MM.1S (cell line): ENCODE measurements at places on chromosomes 5 and 9.

- H3K36me3 ChIP-seq: no peaks in the 10 kb centered on the region
- no peak overlapping the region for H3K4me3 ChIP-seq
- H3K4me1 ChIP-seq: no peaks in the 10 kb centered on the region
- no peaks in the 10 kb centered on the region for H3K27me3 ChIP-seq
- no peak overlapping the region for H3K27ac ChIP-seq
- DNase-seq: no peak
Measured at GRCh38 chr5:67549947-67550346, 353.3 kb upstream of the CD180 start.

- H3K27ac ChIP-seq: no peak overlapping the region
- H3K4me1 ChIP-seq: no peaks in the 10 kb centered on the region
- no peak for DNase-seq
- H3K4me3 ChIP-seq: no peak overlapping the region
Measured at GRCh38 chr5:173633304-173633703, 16.9 kb upstream of the BOD1 start.

- no peaks in the 10 kb centered on the region for H3K27me3 ChIP-seq
- H3K27ac ChIP-seq: no peak overlapping the region
- H3K4me1 ChIP-seq: no peaks in the 10 kb centered on the region
- no peaks in the 10 kb centered on the region for H3K36me3 ChIP-seq
- no peak for DNase-seq
Measured at GRCh38 chr5:42579320-42579719, 156.1 kb downstream of the GHR start.

GRCh38 chr9:137589441-137590122 is 730 bp downstream of the ZMYND19 start:
- H3K36me3 ChIP-seq: peaks cover 6% of the 10 kb centered on the region; the same call in 1 of the 2 replicates
- H3K27ac ChIP-seq: peak overlapping the region; percentile 13; the same call in 1 of the 2 replicates
- H3K27me3 ChIP-seq: no peaks in the 10 kb centered on the region
- H3K4me1 ChIP-seq: peaks cover 6% of the 10 kb centered on the region
- peak overlapping the region; percentile 93 for H3K4me3 ChIP-seq
- peak; percentile 26 for DNase-seq

- H3K36me3 ChIP-seq: no peaks in the 10 kb centered on the region
- peak overlapping the region; percentile 98 for H3K27ac ChIP-seq
- peaks cover 33% of the 10 kb centered on the region for H3K4me1 ChIP-seq
- H3K4me3 ChIP-seq: peak overlapping the region; percentile 64
- peak; percentile 87 for DNase-seq
Measured at GRCh38 chr9:95494022-95494415, 22.8 kb downstream of the PTCH1 start.

- no peak overlapping the region for H3K27ac ChIP-seq
- H3K36me3 ChIP-seq: no peaks in the 10 kb centered on the region
- no peak for DNase-seq
- H3K4me1 ChIP-seq: no peaks in the 10 kb centered on the region
Measured at GRCh38 chr9:76588316-76588715, 129.3 kb downstream of the GCNT1 start.

DNA sequence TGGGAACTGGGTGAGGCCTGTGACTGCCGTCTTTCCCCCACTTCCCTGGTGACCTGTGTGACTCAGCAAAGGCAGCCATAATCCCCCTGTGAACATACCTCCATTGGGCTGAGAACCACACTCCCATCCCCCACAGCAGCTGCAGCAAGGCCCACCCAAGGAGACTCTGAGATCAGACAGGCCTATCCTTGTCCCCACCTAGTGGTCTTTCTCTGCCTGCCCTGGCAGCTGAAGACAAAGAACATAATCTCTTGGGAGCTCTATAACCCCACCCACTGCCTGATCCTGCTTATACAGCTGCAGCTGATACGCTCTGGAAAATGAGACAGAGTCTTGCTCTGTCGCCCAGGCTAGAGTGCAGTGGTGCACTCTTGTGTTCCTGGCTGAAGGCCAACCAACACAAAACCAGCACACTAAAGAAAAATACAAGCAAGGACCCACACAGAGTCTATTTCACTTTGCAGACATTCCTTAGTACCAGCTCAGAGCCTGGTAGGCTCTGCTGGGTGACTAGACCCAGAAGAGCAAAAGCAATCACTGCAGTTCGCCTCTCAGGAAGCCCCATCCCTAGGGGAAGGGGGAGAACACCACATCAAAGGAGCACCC is 106.7 kb downstream of the MCTP1 start:
- H3K4me1 ChIP-seq: no peaks in the 10 kb centered on the region
- no peak overlapping the region for H3K27ac ChIP-seq
- no peak overlapping the region for H3K4me3 ChIP-seq
- no peaks in the 10 kb centered on the region for H3K36me3 ChIP-seq
- DNase-seq: no peak

- H3K4me1 ChIP-seq: peaks cover 22% of the 10 kb centered on the region; the same call in 1 of the 2 replicates
- H3K4me3 ChIP-seq: peak overlapping the region; percentile 63
- no peak for DNase-seq
- H3K36me3 ChIP-seq: no peaks in the 10 kb centered on the region
Measured at GRCh38 chr9:132410642-132411041, 631 bp downstream of the CFAP77 start.

GRCh38 chr5:172166030-172166826 is 21.8 kb downstream of the STK10 start:
- H3K4me3 ChIP-seq: no peak overlapping the region
- H3K27ac ChIP-seq: no peak overlapping the region
- H3K4me1 ChIP-seq: no peaks in the 10 kb centered on the region
- DNase-seq: no peak

GRCh38 chr9:86470326-86470725 is 116.1 kb upstream of the TUT7 start:
- H3K4me1 ChIP-seq: no peaks in the 10 kb centered on the region
- H3K27ac ChIP-seq: no peak overlapping the region
- H3K27me3 ChIP-seq: no peaks in the 10 kb centered on the region
- no peak for DNase-seq

GRCh38 chr9:126096340-126096739 is 230.3 kb upstream of the MVB12B start:
- DNase-seq: no peak
- H3K4me3 ChIP-seq: no peak overlapping the region
- peaks cover 18% of the 10 kb centered on the region; the same call in 1 of the 2 replicates for H3K27me3 ChIP-seq

DNA sequence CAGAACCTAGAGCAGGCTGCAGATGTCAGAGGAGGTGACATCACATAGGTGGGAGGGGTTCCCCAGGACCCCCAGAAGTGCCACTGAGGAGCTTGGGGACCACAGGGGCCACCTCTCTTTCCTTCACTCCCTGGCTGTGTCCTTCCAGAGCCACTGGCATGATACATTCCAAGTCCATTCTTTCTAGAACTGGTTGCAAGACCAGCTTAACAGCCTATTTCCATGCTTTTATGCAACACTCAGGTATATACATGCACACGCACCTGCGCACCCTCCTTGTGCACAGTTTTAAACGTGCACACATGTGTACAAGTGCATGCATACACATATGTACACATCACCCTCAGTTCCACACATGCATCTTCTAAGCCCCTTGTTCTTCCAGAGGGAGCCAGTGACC is 39.7 kb downstream of the SLC6A7 start:
- no peak overlapping the region for H3K4me3 ChIP-seq
- no peaks in the 10 kb centered on the region for H3K36me3 ChIP-seq
- H3K27ac ChIP-seq: no peak overlapping the region
- no peak for DNase-seq
- no peaks in the 10 kb centered on the region for H3K4me1 ChIP-seq
- no peaks in the 10 kb centered on the region for H3K27me3 ChIP-seq

- no peak overlapping the region for H3K4me3 ChIP-seq
- no peaks in the 10 kb centered on the region for H3K36me3 ChIP-seq
- H3K27ac ChIP-seq: no peak overlapping the region
- no peaks in the 10 kb centered on the region for H3K4me1 ChIP-seq
- peak; percentile 47 for DNase-seq
Measured at GRCh38 chr5:56264417-56265025, 31.4 kb upstream of the ANKRD55 start.

- H3K4me1 ChIP-seq: no peaks in the 10 kb centered on the region
- H3K27ac ChIP-seq: no peak overlapping the region
- no peaks in the 10 kb centered on the region for H3K27me3 ChIP-seq
- DNase-seq: no peak
Measured at GRCh38 chr5:103472830-103473229, 89.8 kb downstream of the NUDT12 start.

DNA sequence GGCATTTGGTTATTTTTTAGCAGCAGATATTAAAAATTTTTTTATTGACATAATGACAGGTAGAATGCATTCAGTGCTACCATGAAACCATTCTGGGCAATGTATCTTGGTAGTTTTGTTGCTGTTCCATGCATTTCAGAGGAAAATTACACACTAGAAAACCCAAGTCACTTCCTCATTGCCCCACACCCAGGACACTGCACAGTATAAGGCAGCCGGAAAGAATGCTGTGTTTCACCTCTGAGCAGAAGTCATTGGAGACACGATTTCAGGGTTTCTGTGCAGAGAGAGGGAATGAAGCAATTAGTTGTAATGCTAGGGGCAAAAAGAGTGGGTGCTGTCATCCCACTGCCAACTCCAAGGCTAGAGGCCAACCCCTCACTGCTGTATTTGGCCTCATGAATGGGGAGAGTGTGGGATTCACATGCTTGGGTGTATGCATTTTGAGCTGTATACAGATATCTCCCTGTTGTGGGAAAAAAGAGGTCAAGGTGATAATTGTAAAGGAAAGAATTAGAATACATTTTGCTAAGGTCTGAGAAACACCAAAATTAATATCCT is 290.5 kb downstream of the BNC2 start:
- no peak for DNase-seq
- H3K36me3 ChIP-seq: no peaks in the 10 kb centered on the region
- H3K27me3 ChIP-seq: no peaks in the 10 kb centered on the region
- no peaks in the 10 kb centered on the region for H3K4me1 ChIP-seq
- no peak overlapping the region for H3K27ac ChIP-seq

DNA sequence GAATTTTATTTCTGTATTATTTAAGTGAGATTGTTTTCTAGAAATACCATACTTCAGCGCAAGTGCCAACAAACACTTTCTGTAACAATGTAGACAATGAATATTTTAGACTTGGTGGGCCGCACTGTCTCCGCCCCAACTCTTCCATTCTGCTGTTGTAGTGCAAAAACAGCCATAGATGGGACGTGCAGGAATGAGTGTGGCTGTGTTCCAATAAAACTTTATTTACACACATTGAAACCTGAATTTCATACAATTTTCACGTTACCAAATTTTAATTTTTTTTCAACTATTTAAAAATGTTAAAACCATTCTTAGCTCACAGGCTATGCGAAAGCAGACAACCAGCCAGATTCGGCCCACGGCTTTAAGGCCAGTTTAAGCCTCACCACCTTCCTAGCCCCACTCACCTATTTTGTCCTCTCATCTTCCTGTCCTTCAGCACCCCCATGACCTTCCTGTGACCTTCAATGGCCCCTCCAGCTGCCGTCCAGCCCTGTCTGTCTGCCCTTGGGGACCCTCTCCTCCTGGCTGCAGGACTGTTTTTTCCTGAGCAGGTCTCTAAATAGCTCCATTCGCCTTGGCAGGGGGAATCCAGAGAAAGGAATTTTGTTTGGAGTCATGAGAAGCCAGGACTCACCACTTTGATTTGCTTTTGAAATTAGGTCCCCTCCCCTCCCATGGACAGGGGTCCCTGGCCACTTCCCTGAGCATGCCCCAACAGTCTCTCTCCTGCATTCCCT is 11.2 kb upstream of the ANXA6 start:
- DNase-seq: no peak
- peaks cover 6% of the 10 kb centered on the region for H3K4me1 ChIP-seq
- H3K27ac ChIP-seq: no peak overlapping the region
- H3K27me3 ChIP-seq: no peaks in the 10 kb centered on the region

- no peak overlapping the region for H3K4me3 ChIP-seq
- no peak overlapping the region for H3K27ac ChIP-seq
- H3K27me3 ChIP-seq: no peaks in the 10 kb centered on the region
- H3K4me1 ChIP-seq: no peaks in the 10 kb centered on the region
- no peaks in the 10 kb centered on the region for H3K36me3 ChIP-seq
Measured at GRCh38 chr9:33234511-33235467, 5.2 kb upstream of the SPINK4 start.

GRCh38 chr9:115596746-115597080 is 478.8 kb upstream of the TNC start:
- H3K27ac ChIP-seq: no peak overlapping the region
- H3K4me3 ChIP-seq: no peak overlapping the region
- no peaks in the 10 kb centered on the region for H3K36me3 ChIP-seq

GRCh38 chr9:95726756-95727155 is 148.7 kb upstream of the ERCC6L2 start:
- peaks cover 5% of the 10 kb centered on the region for H3K4me1 ChIP-seq
- no peak overlapping the region for H3K4me3 ChIP-seq
- H3K27me3 ChIP-seq: no peaks in the 10 kb centered on the region
- no peaks in the 10 kb centered on the region for H3K36me3 ChIP-seq

- H3K4me3 ChIP-seq: no peak overlapping the region
- no peaks in the 10 kb centered on the region for H3K36me3 ChIP-seq
- no peak overlapping the region for H3K27ac ChIP-seq
- H3K4me1 ChIP-seq: 0 out of 2 replicates have a peak, but pooled peaks cover 2% of the 10 kb centered on the region
Measured at GRCh38 chr5:140634103-140634502, 1.1 kb upstream of the CD14 start.

- H3K36me3 ChIP-seq: no peaks in the 10 kb centered on the region
- no peaks in the 10 kb centered on the region for H3K27me3 ChIP-seq
- H3K4me1 ChIP-seq: peaks cover 19% of the 10 kb centered on the region
- no peak overlapping the region for H3K4me3 ChIP-seq
Measured at GRCh38 chr5:135547590-135548254, 12.0 kb upstream of the NEUROG1 start.

DNA sequence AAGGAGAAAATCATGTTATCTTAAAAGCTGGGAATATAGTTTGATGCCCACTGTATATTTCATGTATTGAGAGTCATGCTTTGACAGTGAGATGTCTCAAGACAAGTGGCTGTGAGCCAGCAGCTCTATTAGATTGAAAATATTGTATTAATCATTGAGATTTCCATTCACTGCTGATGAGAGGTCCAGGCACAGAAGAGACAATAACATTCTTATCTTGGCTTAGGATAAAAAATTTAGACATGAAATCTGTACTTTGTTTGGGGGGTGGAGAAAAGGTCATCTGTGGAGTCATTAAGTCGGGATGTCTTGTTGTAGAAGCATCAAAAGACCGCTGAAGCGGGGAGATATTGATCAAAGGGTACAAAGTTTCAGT is 97.9 kb upstream of the EQTN start:
- H3K4me1 ChIP-seq: no peaks in the 10 kb centered on the region
- H3K4me3 ChIP-seq: no peak overlapping the region
- no peaks in the 10 kb centered on the region for H3K27me3 ChIP-seq
- H3K27ac ChIP-seq: no peak overlapping the region
- H3K36me3 ChIP-seq: no peaks in the 10 kb centered on the region

DNA sequence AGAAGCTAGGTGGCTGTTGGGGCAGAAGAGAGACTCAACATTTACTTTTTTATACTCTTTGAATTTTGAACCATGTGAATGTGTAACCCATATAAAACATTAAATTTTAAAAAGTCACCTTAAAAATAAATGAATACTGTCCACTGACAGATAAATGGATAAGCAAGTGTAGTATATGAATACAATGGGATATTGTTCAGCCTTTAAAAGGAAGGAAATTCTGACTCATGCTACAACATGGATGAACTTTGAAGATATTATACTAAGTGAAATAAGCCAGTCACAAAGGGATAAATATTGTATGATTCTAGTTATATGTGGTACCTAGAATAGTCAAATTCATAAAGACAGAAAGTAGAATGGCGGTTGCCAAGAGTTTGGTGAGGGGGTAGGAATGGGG is 113.9 kb downstream of the TMEM174 start:
- H3K4me3 ChIP-seq: no peak overlapping the region
- H3K27me3 ChIP-seq: no peaks in the 10 kb centered on the region
- no peak overlapping the region for H3K27ac ChIP-seq
- no peaks in the 10 kb centered on the region for H3K4me1 ChIP-seq

GRCh38 chr5:139462586-139463276 is at the start of gene ECSCR:
TSS of gene ECSCR (minus strand) at chr5:139462743. CDS start at chr5:139462670, 73 bp downstream.
- H3K4me3 ChIP-seq: no peak within 1 kb of the TSS
- H3K27me3 ChIP-seq: no peaks in the 10 kb centered on the region
- no peak within 1 kb of the TSS for H3K27ac ChIP-seq
